ENCODE measurements at places on chromosomes 6 and 20. TPM values are rescaled to one million over a fixed set of nuclear protein-coding genes. Genes with fewer than 3 reads are reported as not detected.

GRCh38 chr6:53922539-53922981 is 127.8 kb downstream of the LRRC1 start:
- no peak for DNase-seq

GRCh38 chr6:90274451-90275030 is 22.1 kb downstream of the BACH2 start:
- no peak for DNase-seq

- DNase-seq: no peak
Measured at GRCh38 chr6:2524090-2524489, 226.6 kb downstream of the MYLK4 start.

PYGB gene
- 170 TPM for total RNA-seq

GPX5 gene
- total RNA-seq: not detected

MAP3K5 gene
- 39.9 TPM for total RNA-seq

CNKSR3 gene
- total RNA-seq: 19.7 TPM

All from Right ventricle myocardium superior (tissue), 1 donor.